ENCODE measurements at places on chromosomes 16 and 17.

- no peak for DNase-seq
Measured at GRCh38 chr17:75645889-75646637, 12.8 kb downstream of the SMIM5 start.

DNA sequence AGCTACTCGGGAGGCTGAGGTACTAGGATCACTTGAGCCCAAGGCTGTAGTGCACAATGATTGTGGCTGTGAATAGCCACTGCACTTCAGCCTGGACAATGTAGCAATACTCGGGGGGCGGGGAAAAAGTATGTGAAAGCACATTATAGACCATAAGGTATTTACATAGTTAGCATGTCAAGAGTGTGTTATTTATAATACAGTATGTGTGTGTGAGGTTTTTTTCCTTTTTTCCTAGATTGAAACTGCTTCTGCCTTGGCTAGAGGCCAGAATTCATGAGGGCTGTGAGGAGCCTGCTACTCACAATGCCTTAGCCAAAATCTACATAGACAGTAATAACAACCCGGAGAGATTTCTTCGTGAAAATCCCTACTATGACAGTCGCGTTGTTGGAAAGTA lies 30.5 kb downstream of the PTRH2 start:
- no peak for DNase-seq

GRCh38 chr17:76536511-76537287 lies 810 bp downstream of the CYGB start:
- no peak for DNase-seq

DNA sequence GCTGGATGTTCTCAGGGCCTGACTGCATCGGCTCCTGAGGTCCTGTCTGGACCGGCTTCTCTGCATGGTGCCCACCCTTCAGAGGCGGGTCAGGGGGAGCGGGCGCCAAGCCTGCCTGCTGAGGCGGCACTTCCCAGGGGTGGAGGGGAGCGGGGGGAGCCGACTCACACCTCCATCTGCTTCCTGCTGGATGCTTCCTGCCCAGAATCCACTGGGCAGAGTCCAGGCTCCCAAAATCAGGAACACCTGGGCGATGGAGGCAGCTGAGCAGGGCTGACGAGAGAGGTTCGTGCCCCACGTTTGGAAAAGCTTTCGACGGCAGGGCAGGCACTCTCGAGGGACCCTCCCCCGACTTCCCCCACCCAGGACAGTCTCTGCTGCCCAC lies 42.2 kb downstream of the TIMM22 start:
- no peak for DNase-seq

GRCh38 chr16:57955572-57956188 lies 15.2 kb downstream of the CNGB1 start:
- no peak for DNase-seq

DNA sequence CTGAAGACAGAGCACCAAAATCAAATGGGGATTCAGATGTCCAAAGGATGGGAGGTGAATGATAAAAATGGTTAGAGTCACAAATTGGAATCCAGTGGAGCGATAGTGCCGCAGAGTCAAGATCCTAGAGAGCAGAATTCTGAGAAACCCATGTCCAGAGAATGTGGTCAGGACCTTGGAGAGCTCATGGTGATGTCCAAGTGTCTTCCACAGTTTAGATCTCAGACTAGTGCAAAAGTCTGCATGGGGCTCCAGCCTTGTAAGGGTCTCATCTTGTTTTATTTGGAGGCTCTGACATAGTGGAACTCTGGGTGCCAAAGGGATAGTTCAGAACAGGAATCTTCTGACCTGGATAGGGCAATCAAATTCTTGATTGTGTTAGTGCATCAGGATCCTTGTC lies 245.9 kb upstream of the HSBP1 start:
- DNase-seq, result no peak

GRCh38 chr16:21001262-21001661 lies 100.7 kb downstream of the LYRM1 start:
- peak; percentile 41 for DNase-seq

- no peak for DNase-seq
Measured at GRCh38 chr16:56140645-56141044, 50.6 kb upstream of the GNAO1 start.

- no peak for DNase-seq
Measured at GRCh38 chr17:65029605-65030336, 26.8 kb downstream of the GNA13 start.

DNA sequence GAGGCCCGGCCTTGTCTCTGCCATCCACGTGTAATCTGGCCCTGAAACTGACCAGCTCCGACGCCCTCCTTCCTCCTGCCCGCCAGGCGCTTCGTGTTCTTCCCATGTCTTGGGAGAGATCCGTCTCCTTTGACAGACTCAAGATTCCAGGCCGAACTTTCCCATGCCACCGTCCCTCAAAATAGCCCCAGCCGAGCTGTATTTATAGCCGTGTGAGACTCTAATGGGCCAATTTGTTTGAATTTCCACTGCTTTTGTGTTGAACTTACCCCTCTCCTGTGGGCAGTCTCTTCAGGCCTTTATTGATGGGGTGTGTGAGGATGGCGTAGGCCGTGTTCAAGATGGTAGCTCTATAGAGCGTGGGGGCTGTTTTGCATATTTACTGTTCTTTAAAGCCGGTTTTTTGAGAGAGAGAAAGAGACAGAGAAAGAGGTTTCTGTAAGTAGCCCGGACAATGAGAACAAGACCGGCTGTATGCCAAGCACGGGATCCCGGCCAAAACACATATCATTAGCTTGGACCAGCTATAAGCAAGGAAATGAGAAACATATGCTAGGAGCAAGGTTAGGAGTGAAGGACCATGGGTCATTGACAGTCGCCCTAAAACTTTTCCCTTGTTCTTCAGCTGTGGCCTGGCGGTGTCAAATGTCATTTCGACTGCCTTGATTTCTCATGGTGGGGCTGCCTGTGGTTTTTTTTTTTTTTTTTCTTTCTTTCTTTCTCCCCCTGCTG lies 124.5 kb upstream of the ZFHX3 start:
- DNase-seq, result peak; percentile 90

GRCh38 chr17:32452281-32452680 lies 8.0 kb downstream of the PSMD11 start:
- no peak for DNase-seq

DNA sequence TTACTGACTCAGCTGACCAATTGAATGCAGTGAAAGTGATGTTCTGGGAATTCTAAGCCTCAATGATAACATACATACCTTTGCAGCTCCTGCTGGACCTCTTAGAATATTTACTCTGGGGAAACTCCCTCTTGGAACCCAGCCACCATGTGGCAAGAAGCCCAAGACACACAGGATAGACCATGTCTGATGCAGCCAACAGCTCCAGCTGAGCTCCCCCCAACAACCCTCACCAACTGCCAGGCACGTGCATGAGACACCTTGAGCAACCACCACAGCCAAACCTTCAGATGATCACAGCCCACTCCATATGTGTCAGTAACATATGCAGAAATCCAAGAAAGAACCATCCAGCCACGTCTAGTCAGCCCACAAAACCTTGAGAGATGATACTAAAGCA lies 53.0 kb downstream of the XYLT1 start:
- DNase-seq, result no peak

GRCh38 chr17:47959825-47960655 lies 2.4 kb upstream of the PRR15L start:
- no peak for DNase-seq

GRCh38 chr17:49249292-49249794 lies 18.8 kb upstream of the PHOSPHO1 start:
- no peak for DNase-seq

DNA sequence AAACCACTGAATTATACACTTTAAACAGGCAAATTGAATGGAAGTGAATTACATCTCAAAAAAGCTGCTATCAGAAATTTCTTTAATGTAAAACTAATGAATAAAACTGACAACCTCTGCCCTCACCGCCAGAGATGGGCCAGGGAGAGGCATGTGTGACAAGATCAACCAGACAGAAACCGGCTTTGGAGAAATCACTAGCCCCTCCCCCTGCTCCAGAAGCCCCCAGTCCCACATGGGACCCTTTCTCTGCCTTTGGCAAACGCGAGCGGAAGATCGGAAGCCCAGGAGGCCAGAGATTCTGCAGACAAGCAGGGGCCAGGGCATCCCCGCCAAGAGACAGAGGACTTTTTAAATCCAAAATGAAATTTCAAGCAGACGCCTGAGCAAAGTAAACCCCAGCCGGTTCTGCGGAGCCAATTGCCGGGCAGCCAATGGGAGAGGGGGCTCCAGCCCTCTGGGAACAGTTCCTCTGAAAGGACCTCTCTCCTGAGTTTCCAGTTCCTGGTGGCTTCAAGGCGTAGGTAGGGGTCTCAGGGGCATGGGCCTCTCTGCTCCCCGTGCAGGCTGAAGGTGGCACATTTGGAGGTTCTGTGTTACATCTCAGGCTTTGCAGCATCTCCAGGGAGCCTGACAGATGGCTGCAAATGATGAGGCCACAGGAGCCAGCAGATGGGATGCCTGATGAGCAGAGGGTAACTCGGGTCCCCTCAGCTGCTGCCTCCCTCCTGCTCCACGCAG lies 118.1 kb downstream of the GSG1L start:
- no peak for DNase-seq

GRCh38 chr16:26005336-26005735 lies 313.6 kb downstream of the HS3ST4 start:
- DNase-seq, result no peak

GRCh38 chr17:48503747-48504146 lies 27.1 kb downstream of the HOXB1 start:
- no peak for DNase-seq

- DNase-seq, result no peak
Measured at GRCh38 chr17:9144502-9145249, 123.4 kb downstream of the NTN1 start.

DNA sequence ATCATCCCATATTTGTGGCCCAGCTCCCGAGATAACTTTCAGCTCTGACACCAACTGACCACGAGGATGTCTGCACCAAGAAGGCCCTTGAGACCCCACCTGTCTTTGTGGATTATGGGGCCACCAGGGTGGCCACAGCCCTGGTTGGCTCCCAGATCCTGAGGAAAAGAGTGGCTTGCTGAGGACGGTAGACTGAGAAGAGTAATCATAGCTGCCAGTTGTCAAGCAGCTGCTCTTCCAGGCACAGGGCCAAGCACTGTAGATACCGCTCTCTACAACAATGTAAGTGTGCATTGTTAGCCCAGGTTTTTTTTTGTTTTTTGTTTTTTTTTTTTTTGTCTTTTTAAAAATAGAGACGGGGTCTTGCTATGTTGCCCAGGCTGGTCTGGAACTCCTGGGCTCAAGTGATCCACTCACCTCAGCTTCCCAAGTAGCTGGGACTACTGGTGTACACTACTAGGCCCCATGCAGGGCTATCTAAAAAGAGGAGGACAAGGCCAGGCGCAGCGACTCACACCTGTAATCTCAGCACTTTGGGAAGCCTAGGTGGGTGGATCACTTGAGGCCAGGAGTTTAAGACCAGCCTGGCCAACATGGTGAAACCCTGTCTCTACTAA lies 9.6 kb downstream of the ZNF205 start:
- DNase-seq, result no peak

DNA sequence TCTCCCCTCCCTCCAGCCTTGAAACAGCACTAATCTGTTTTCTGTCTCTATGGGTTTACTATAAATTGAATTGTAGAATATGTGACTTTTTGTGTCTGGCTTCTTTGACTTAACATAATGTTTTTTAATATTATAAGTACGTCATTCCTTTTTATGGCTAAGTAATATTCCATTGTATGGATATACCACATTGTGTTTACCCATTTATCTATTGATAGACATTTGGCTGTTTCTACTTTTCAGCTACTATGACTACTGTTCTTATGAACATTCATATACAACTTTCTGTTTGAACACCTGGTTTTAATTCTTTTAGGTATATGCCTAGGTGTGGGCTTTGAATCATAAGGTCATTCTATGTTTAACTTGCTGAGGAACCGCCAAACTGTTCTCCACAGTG lies 961.9 kb downstream of the CDH8 start:
- no peak for DNase-seq

DNA sequence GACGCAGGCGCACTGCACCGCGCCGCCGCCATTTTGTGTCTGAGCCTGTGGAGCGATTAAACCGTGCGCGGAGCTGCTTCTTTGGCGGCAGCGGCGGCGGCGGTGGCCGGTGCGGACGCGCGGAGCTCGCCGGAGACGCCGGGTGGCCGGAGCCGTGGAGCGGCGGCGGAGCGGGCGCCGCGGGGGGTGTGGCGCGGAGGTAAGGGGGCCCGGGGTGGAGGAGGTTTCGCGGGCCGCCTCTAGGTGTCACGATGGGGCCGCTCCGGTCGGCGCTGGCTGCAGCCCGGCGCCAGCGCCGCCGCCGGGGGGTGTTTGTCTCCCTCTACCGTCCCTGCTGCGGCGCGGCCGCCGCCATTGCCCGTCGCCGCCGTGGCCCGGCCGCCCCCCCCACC lies at the start of gene CTCF:
Gene CTCF (plus strand): TSS at position 1 of the 392 bp plus-strand sequence. CDS start 48,307 bp downstream, outside the sequence.
- peak; percentile 88 for DNase-seq

- no peak for DNase-seq
Measured at GRCh38 chr17:45784741-45785479, 790 bp downstream of the CRHR1 start.

- peak; percentile 65 for DNase-seq
Measured at GRCh38 chr17:45149669-45150664, 1.7 kb downstream of the HEXIM1 start.

- no peak for DNase-seq
Measured at GRCh38 chr16:87421003-87421912, 29.1 kb downstream of the MAP1LC3B start.

DNA sequence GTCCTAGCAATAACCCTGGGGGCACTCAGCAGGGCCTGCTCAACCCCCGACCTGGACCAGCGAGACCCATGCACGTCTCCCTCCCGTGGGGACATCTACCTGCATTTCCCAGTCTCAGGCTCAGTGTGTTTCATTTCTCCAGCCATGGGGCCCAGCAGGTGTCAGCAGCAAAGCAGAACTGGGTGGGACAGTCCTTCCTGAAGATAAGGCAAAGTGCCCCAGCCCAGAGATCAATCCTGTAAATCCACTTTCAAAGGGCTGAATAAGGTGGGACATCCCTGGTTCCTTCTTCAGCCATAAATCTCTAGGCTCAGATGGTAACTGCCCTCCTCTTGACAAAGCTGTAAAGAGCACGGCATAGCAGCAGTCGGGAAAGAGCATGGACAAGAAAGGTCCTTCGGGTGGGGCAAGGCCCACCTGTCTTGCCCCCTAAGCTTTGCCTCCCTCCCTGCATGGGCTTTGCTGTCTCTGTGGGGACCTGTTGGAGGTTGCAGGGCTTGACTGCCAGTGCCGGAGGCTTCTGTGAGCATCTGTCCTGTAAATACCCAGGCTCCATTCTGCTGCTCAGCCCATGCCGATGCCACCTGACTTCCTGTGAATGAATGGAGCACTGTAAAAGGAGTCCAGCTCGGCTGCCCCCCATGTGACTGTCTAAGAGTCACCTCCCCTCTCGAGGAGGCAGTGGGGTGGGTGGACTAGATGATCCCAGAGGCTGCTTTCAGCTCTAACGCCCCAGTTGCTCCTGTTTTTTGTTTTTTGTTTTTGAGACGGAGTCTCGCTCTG lies 84.8 kb upstream of the TBC1D3K start:
- no peak for DNase-seq

GRCh38 chr17:27545562-27546229 lies 85.3 kb upstream of the LGALS9 start:
- no peak for DNase-seq

Data from HCEC 1CT (cell line).